ENCODE measurements at places on chromosomes 13 and 19. TPM values are rescaled to one million over a fixed set of nuclear protein-coding genes. Genes with fewer than 3 reads are reported as not detected.
A peak's percentile ranks its signal among the peaks of the same experiment; 100 is the strongest.

GRCh38 chr13:27534108-27534980 is 84.0 kb upstream of the MTIF3 start:
- H3K27me3 ChIP-seq: no peaks in the 10 kb centered on the region
- H3K4me3 ChIP-seq: no peak overlapping the region
- H3K27ac ChIP-seq: no peak overlapping the region
- no peaks in the 10 kb centered on the region for H3K36me3 ChIP-seq

The HPN gene
- 2.7 TPM for total RNA-seq

The CACNG8 gene
- total RNA-seq: not detected

DNA sequence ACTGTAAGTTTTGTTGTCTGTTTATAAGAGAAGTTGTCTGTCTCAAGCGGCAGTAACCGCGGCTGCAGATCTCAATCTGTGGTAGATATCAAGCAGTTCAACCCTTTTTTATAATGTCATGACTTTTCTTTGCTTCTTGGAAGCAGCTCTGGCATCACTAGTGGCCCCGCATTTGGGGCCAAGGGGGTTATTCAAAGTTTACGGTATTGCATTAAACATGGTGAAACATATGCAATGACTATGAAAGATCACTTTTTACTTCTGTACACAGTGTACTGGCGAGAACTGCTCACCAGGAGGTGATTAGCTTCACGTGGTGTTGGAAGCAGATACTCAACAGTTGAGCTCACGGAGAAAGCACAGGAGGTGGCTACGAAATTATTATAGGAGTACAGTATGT is 4.6 kb upstream of the FFAR3 start:
- H3K27ac ChIP-seq: no peak overlapping the region
- H3K4me3 ChIP-seq: no peak overlapping the region
- no peak for DNase-seq

The SELENOV gene
- total RNA-seq: 0.41 TPM

The FKRP gene
- total RNA-seq: 154 TPM

The RETN gene
- not detected for total RNA-seq

GRCh38 chr13:110568612-110569011 is 7.1 kb upstream of the RAB20 start:
- no peaks in the 10 kb centered on the region for H3K4me1 ChIP-seq
- H3K4me3 ChIP-seq: no peak overlapping the region
- no peak overlapping the region for H3K27ac ChIP-seq
- no peak for DNase-seq
- no peaks in the 10 kb centered on the region for H3K36me3 ChIP-seq
- no peaks in the 10 kb centered on the region for H3K27me3 ChIP-seq

DNA sequence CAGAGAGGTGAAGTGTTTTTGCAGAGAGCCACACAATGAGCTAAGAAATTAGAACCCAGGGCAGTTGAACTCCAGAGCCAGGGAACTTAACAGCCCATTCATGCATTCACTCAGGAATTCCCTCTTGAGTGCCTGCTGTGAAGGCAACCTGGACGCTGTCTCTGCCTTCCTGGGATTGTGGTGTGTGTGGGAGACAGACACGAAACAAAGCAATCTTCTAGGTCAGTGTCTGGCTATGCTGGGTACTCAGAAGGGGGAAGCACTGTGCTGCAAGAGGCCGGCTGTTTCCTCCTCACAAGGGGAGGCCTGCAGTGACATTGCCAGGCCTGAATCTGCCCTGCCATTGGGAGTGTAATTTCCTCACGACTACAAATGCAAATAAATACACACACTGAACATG is 9.7 kb downstream of the BCKDHA start:
- no peak overlapping the region for H3K27ac ChIP-seq
- no peak for DNase-seq
- H3K36me3 ChIP-seq: no peaks in the 10 kb centered on the region

GRCh38 chr13:32857689-32858088 is 158.5 kb upstream of the KL start:
- no peaks in the 10 kb centered on the region for H3K36me3 ChIP-seq
- H3K4me3 ChIP-seq: no peak overlapping the region
- DNase-seq: no peak
- H3K27me3 ChIP-seq: no peaks in the 10 kb centered on the region
- no peaks in the 10 kb centered on the region for H3K4me1 ChIP-seq

DNA sequence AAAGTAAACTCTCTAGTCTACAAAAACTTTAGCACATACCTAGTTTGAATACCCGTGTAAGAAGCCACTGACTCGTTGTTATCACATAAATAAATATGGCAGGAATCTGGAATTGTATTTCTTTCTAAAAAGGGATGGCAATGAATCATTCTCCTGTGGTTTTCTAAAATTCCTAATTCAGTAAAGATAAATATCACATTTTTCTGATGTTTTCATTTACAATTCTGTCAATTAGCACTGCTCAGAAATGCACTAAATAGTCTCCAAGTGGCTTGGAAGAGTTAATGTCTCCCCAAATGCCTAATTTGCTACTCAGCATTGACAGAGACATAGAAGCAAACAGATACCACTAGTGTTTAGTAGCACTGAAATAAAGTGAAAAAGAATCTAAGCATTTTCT is 547.7 kb upstream of the SLITRK1 start:
- H3K27me3 ChIP-seq: no peaks in the 10 kb centered on the region
- no peak overlapping the region for H3K4me3 ChIP-seq
- no peaks in the 10 kb centered on the region for H3K4me1 ChIP-seq
- DNase-seq: no peak

DNA sequence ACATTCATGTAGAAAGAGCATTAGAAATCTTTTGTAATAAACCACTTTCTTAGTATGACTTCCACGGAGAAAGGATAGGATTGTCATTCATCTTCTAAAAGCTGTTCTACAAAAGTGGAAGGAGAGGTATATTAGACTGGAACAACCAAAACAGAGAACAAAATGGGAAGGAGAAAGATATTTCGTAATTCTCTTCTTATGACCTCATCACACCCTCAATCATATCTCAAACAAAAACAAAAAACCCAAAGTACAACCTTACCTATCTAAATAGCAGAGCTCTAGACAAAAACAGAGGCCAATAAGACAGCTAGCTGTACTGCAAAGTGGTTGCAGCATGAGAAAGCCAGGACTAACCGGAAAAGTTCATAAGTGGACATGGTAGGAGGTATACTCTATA is 46.3 kb downstream of the DACH1 start:
- no peak overlapping the region for H3K4me3 ChIP-seq
- no peak for DNase-seq
- H3K4me1 ChIP-seq: no peaks in the 10 kb centered on the region
- no peaks in the 10 kb centered on the region for H3K36me3 ChIP-seq

- no peaks in the 10 kb centered on the region for H3K36me3 ChIP-seq
- peak; percentile 75 for DNase-seq
- no peaks in the 10 kb centered on the region for H3K4me1 ChIP-seq
- H3K4me3 ChIP-seq: no peak overlapping the region
These were observed 60.8 kb downstream of the AP1M1 start for GRCh38 chr19:16258440-16258903.

The TUBA3C gene
- total RNA-seq: not detected

DNA sequence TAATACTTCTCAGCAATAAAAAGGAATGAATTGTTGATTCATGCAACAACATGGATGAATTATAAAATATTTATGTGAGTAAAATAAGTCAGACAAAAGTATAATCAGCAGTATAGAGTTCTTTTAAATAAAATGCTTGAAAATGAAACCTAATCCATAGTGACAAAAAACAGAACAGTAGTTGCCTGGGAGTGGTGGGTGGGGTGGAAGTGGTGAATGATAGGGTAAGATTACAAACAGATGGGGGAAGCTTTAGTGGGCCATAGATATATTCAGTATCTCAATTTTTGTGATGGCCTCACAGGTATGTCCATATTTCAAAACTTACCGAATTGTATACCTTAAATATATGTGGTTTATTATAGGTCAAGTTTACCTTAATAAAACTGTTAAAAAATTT is 124.9 kb upstream of the UBL3 start:
- no peak overlapping the region for H3K27ac ChIP-seq
- no peaks in the 10 kb centered on the region for H3K36me3 ChIP-seq
- no peak overlapping the region for H3K4me3 ChIP-seq
- DNase-seq: no peak

DNA sequence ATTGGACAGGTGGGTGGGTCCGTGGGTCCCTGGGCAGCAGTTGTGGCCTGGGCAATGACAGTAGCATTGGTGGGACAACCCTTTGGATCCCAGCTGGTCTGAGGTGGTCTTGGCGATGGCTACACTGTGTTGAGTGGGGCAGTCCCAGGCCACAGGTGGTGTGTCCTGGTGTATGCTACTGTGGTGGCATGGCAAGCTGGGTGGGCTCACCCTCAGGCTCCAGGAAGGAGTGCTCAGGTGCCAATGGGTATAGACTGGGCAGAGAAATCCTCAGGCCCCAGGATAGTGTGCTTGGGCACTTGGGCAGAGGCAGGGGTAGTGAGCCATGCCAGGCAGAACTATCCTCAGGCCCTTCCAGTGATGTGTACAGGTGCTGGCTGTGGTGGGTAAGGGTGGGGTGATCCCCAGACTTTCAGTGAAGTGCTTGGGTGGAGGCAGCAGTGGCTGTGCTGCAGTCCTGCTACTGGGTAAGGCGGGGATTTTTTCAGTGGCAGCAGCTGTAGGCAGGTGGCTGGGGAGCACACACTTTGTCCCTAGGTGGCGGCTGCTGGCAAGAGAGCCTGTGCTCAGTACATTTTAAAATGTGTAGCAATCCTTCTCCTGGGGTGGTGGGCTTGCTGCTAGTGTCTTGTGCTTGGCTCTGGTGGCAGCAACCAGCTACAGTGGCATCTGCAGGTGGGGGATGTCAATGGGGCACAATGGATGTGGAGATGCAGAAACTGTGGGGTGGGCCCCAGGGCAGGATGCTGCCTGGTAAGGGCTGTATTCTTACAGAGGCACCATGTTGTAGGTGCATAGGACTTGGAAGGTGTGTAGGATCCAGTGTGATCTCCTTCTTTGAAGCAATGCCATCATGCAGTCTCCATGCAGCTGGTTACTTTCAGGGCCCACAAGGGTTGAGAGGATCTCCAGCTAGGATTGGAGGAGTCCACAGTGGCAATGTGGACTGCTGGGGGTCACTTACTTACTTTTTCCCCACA is 64.9 kb downstream of the DNAJC3 start:
- H3K36me3 ChIP-seq: no peaks in the 10 kb centered on the region
- H3K4me1 ChIP-seq: no peaks in the 10 kb centered on the region
- H3K27me3 ChIP-seq: no peaks in the 10 kb centered on the region
- no peak overlapping the region for H3K4me3 ChIP-seq
- H3K27ac ChIP-seq: no peak overlapping the region

The ZNF331 gene
- total RNA-seq: 21.2 TPM

DNA sequence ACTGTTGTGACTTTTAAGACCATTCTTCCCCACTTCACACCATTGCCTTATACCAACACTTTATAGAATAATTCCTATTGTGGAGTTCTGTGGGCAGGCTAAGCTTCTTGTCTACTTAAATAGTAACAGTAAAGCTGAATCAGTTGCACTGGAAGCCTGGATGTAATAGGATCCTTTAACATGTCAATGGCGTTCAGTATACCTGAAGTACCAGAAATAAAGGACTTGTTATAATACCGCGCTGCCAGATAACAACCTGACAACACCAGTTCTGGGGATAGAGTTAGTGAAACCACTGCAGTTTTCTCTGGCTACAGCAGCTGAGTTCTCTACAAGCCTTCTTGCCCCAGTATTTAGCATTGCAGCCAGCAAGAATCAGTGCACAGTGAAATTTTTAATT is 52.0 kb upstream of the TNFRSF19 start:
- H3K4me3 ChIP-seq: no peak overlapping the region
- no peaks in the 10 kb centered on the region for H3K4me1 ChIP-seq
- H3K36me3 ChIP-seq: no peaks in the 10 kb centered on the region
- H3K27me3 ChIP-seq: no peaks in the 10 kb centered on the region

DNA sequence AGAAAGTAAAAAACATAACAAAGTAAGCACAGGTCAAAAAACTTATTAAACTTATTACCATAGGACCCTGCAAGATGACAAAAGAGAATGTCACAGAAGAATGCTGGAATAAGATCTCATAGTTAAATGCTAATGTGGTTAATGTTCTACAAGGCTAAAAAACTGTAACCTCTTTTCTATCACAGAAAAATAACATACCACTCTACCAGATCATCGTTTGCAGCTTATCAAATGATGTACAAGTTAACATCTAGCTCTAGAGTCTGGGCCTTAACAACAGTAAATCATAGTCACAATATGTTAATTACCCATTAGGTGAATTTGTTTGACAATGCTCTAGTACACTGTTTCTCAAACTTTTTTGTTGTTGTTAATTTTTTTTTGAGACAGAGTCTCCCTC is 53.0 kb downstream of the NUFIP1 start:
- H3K27me3 ChIP-seq: no peaks in the 10 kb centered on the region
- H3K4me1 ChIP-seq: no peaks in the 10 kb centered on the region
- H3K36me3 ChIP-seq: no peaks in the 10 kb centered on the region
- H3K4me3 ChIP-seq: no peak overlapping the region
- no peak for DNase-seq
- no peak overlapping the region for H3K27ac ChIP-seq

GRCh38 chr13:32316501-32316900 is 1.2 kb downstream of the BRCA2 start:
- no peaks in the 10 kb centered on the region for H3K36me3 ChIP-seq
- H3K27ac ChIP-seq: no peak overlapping the region
- no peak for DNase-seq
- no peak overlapping the region for H3K4me3 ChIP-seq
- H3K4me1 ChIP-seq: no peaks in the 10 kb centered on the region
- no peaks in the 10 kb centered on the region for H3K27me3 ChIP-seq

- DNase-seq: peak; percentile 63
- H3K4me1 ChIP-seq: no peaks in the 10 kb centered on the region
- peak overlapping the region; percentile 88 for H3K27ac ChIP-seq
- H3K36me3 ChIP-seq: no peaks in the 10 kb centered on the region
- H3K27me3 ChIP-seq: no peaks in the 10 kb centered on the region
- H3K4me3 ChIP-seq: no peak overlapping the region
These were observed 14.4 kb downstream of the CAPN12 start for GRCh38 chr19:38729653-38730469.

The B3GLCT gene
- 20.0 TPM for total RNA-seq

The SPACA4 gene
- total RNA-seq: not detected

- no peaks in the 10 kb centered on the region for H3K4me1 ChIP-seq
- no peaks in the 10 kb centered on the region for H3K36me3 ChIP-seq
- H3K27me3 ChIP-seq: peaks cover 29% of the 10 kb centered on the region
- no peak for DNase-seq
- H3K27ac ChIP-seq: no peak overlapping the region
These were observed 35.5 kb upstream of the IGFL4 start for GRCh38 chr19:46076031-46076880.

GRCh38 chr19:1739960-1740629 is 13.2 kb upstream of the ONECUT3 start:
- no peak overlapping the region for H3K27ac ChIP-seq
- H3K4me3 ChIP-seq: no peak overlapping the region
- H3K36me3 ChIP-seq: no peaks in the 10 kb centered on the region
- no peaks in the 10 kb centered on the region for H3K4me1 ChIP-seq

GRCh38 chr19:50357178-50358100 is 8.0 kb downstream of the NAPSA start:
- H3K27ac ChIP-seq: peak overlapping the region; percentile 82
- peak overlapping the region; percentile 38 for H3K4me3 ChIP-seq
- H3K4me1 ChIP-seq: no peaks in the 10 kb centered on the region
- H3K27me3 ChIP-seq: no peaks in the 10 kb centered on the region

- no peak for DNase-seq
- H3K4me1 ChIP-seq: peaks cover 6% of the 10 kb centered on the region
- no peak overlapping the region for H3K4me3 ChIP-seq
- H3K27me3 ChIP-seq: no peaks in the 10 kb centered on the region
- H3K27ac ChIP-seq: no peak overlapping the region
- H3K36me3 ChIP-seq: no peaks in the 10 kb centered on the region
These were observed 8.7 kb upstream of the ADAT3 start for GRCh38 chr19:1896508-1896907.

Data from uterus (tissue), 4 donors.